ENCODE measurements at places on chromosomes 6 and 20.

GRCh38 chr20:49987015-49987867 is 4.5 kb downstream of the SNAI1 start:
- no peak for DNase-seq

DNA sequence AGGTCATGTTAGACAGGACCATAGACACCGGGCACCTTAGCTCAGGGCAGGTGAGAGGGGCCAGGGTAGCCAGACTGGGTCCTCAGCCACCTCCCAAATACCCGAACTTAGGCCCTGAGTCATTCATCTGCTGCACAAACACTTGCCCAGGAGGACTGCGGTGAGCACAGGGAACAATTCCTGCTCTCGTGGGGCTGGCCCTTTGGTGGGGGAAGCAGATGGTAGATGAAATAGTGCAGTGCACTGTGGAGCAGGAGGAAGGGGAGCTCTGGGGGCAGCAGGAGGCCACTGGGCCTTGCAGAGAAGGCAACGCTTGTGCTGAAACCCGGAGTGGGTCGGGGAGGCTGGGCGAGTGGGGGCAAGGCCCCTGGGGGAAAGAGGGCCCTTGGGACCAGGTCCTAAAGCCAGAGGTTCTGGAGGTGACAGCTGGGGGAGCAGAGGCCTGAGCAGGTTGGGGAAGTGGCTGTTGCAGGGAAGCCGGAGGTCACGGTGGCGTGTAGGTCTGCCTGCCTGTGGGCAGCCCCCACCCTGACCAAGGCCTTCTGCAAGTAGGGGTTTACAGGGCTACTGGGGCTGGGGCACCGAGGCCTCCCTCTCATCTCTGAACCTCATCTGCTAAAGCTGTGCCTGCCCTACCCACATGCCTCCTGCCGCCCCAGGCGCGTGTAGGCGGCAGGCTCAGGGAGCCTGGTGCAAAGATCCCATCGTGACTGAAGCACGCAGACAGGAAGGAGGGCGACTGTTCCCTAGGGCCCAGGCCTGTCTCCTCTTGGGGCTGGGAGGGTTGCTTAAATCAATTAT is 4.7 kb upstream of the NPBWR2 start:
- no peak for DNase-seq

DNA sequence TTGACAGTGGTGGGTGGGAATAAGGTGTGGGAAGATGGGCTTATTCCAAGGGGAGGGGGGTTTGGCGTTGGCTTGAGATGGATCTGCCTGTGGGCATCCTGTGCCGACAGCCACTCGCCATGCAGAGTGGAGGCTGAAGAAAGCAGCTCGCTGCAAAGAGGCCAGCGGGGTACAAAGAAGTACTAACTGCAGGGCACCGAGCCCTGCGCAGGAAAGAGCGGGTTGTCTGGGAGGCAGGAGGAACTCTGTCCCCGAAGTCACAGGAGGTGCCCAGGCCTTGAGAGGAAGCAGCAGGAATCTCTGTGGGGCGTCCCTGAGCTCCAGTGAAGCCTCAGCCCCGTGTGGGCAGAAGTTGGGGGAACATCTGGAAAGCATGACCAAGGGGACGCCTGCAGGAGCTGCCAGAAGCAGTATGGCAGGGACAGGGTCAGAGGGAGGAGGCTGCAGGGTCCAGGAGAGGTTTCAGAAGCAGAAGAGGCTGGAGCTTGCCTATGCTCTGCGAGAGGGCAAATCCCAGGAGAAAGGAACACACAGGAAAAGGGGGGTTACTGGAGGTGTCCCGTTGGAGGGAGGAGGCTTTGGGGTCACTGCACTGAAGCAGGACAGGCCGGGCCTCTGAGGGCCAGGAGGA is 77.2 kb downstream of the THBS2 start:
- no peak for DNase-seq

- DNase-seq: no peak
Measured at GRCh38 chr20:40741507-40742106, 52.6 kb upstream of the MAFB start.

DNA sequence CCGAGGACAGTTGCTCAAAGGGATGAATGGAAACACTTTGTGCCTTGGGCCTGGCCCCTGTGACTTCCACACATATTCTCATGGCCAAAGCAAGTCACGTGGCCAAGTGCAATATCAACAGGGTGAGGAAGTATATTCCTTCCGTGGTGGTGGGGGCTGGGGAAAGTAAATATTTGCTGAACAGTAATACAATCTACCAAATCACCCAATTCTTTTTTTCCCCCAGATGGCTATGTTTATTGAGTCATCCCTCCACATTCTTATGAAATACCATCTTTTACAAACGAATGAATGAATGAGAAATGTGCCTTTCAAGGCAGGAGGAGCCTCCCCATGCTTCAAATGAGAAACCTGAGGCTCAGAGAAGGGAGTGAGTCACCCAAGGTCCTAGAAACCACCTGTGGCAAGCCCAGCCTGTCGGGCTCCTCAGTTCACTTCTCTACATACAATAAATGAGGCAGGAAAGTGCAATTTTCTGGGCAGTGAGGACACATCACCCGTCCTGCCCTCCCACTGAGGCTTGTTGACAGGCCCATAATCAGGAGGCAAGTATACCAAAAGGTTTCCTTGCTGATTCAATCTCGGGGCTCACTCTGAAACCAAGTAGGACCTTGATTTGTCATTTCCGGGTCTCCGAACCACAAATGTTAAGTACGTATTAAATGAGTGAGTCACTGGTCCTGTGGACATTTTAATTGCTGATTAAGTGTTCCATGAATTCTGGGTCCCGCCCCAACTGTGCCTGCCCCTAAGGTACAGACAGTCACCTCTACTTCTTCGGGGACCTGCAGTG is 25.3 kb upstream of the TOP1 start:
- DNase-seq: peak; percentile 73

GRCh38 chr20:48750941-48751635 is 76.7 kb downstream of the PREX1 start:
- DNase-seq: no peak

DNA sequence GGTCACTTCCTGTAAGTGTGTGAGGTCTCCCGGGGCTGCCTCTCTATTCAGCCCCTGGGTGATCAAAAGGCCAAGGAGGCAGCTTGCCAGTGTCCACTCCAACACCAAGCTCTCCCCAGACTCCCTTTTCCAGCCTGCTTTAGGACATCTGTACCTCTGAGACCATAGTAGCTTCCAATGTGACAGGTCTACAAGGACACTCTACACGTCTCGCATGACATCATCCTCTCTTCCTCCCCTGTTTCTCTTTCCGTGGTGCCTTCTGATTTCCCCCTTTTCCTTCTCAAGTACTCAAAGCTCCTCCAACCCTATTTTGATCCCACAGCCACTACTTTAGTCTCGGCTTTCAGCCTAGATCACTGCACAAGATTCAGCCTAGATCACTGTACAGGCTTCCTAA is 26.4 kb downstream of the HLA-F start:
- DNase-seq: no peak

GRCh38 chr6:27541212-27541932 is 68.5 kb upstream of the ZNF184 start:
- DNase-seq: no peak

Data from GOT3 (cell line).